ENCODE measurements at places on chromosomes 6 and 20.

- no peak for DNase-seq
Measured at GRCh38 chr6:8530785-8531435, 95.6 kb upstream of the SLC35B3 start.

DNA sequence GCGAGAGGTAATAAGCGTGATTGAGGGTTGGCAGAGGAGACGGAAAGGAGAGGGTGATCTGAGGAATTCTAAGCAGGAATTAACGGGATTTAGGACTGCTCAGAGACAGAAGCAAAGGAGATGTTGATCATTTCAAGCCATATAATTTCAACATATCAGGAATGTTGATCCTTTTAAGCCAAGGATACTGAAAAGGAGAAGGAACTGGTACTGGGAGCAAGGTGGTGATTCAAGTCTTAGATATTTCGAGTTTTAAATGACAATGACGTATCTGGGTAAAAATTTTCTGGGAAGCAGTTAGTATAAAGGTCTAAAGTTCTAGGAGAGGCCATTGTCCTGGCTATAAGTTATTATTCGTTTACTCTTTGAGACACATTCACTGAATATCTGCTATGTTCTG is 91.3 kb upstream of the OGFRL1 start:
- no peak for DNase-seq

- DNase-seq, result no peak
Measured at GRCh38 chr6:39102821-39103136, 12.2 kb downstream of the SAYSD1 start.

- DNase-seq, result no peak
Measured at GRCh38 chr6:1022719-1023118, 289.2 kb upstream of the FOXQ1 start.

DNA sequence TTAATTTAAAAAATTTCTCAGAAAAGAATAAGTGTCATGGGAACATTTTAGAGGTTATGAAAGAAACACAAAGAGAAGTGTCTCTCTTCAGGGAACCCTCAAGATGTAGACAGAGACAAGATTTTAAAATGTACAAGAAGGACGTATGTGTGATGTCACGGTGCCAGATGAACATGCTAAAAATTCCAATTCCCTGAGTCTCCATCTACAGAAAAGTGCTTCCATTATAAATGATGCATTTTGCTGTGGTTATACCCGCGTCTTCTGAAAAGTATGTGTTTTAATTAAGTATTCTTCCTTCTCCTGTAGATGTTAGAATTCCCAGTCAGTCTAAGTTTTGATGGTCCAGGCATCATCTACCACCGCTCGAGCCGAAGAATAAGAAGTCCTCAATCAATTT is 489.1 kb downstream of the PREX1 start:
- DNase-seq, result no peak

GRCh38 chr6:160535270-160535669 is 128.8 kb downstream of the LPA start:
- DNase-seq, result no peak

GRCh38 chr6:63558278-63558677 is 14.0 kb upstream of the LOC128125822 start:
- no peak for DNase-seq

GRCh38 chr20:5214826-5215225 is 88.0 kb downstream of the CDS2 start:
- no peak for DNase-seq

- DNase-seq, result no peak
Measured at GRCh38 chr20:43322851-43323250, 133.1 kb upstream of the PTPRT start.

GRCh38 chr6:53854843-53855567 is 60.2 kb downstream of the LRRC1 start:
- DNase-seq, result no peak

GRCh38 chr20:47048054-47048453 is 153.4 kb downstream of the EYA2 start:
- no peak for DNase-seq

GRCh38 chr6:142207265-142207877 is 60.3 kb downstream of the VTA1 start:
- DNase-seq, result peak; percentile 1

DNA sequence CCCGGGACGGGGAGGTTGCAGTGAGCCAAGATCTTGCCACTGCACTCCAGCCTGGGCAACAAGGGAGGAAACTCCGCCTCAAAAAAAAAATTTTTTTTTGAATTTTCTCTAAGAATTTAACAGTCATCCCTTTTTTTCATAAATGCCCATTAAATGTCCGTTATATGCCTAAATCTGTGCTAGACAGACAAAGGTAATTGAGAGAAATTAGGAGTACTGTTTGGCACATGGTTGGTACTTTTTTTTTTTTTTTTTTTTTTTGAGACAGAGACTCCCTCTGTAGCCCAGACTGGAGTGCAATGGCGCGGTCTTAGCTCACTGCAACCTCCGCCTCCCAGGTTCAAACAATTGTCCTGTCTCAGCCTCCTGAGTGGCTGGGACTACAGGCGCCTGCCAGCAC is 1.7 kb downstream of the PCMT1 start:
- DNase-seq, result no peak

DNA sequence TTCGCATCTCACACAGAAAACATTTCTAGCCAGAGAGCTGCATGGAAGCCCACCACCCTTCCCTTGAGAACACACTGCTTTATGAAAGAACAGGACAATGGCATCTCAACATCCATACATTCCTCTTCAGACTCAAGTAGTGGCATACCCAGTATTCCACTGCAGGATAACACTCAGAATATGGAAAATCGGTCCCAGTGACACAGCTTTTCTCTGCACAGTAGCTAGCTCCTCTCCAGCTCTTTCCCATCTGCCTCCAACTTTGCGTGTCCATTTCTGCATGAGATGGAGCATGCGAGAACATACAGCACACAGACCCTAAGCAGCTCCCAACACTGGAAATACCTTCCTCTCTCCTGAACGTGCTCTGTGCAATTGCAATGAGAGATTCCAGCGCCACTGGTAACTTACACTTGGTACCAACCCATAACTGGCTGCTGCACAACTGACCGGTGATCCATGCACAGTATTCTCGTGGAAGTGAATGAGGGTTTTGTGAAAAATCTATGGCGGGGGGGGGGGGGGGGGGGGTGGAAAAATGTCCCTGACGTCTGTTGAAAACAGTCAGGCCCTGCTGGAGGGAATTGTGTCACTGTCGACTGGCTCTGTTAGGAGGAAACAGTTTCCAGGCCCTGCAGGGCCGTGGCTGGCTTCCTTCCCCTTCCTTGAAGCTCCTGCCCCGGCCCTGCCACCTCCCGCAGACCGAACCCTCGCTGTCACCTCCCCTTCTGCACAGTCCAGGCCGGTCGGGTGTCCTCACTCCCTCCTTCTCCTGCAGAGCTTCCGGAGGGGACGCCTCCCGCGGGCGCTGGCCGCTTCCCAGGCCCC is 265.9 kb upstream of the QKI start:
- DNase-seq, result no peak

DNA sequence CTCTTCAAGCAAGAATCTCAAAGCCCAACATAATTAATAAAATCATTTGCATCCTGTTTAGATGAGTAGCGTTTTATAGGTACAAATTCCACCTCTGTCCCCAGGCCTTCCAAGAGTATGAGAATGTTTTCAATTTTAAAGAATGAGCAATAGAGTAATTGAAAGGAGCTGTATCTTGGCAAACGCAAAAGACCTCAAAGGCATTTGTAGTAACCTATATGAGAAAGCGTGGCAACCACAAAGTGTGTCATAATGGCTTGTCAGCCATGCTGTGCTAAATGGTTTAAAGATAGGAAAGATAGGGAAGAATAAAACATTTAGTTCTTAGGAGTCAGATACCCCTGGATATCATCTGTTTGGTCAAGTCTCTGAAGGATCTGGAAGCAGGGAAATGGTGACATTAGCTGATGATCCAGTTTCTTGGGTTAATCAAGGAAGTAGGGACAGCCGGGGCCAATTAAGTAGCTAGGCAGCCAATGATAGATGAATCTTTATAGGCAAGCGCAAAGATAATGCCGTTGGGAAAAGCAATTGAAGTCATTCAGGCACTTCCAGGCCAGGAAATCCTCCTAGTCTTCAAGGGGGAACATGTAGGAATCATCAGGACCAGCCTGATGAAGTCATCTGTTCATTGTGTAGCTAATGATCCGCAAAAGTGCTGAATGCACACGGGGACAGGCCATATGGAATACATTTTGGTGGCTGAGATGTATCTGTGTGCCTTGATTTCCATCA is 71.5 kb upstream of the ISM1 start:
- no peak for DNase-seq

DNA sequence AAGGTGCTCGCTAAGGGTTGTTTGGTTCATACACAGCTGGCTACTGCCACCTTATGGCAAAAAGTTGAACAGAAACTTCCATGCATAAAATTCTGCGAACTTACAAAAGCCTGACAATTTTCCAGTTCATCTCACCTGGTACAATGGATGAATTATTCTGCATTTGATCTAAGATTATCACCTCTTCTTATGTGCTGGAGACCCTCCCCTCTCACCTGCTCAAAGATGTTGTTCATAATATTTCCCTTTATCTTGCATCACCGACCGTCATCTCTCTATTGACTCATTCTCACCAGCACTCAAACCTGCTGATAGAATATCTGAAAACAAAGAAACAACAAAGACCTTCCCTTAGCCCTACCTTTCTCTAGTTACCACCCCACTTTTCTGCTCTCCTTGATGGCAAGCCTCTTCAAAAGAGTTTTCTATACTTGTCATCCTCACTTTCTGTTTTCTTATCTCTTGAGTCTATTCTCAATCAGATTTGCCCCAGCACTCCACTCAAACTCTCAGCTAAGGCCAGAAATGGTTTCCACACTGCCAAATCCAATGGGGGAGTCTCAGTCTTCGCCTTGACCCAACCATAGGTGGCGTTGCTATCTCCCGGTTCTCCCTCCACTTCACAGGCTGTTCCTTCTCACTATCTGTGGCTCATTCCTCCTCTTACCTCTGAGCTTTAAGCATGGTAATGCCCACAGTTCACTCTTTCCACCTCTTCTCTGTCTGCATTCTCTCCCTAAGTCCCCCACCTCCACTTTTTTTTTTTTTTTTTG is 25.8 kb downstream of the SNRNP48 start:
- peak; percentile 41 for DNase-seq

GRCh38 chr6:103570431-103570830 is 1289.3 kb downstream of the HACE1 start:
- DNase-seq, result no peak

DNA sequence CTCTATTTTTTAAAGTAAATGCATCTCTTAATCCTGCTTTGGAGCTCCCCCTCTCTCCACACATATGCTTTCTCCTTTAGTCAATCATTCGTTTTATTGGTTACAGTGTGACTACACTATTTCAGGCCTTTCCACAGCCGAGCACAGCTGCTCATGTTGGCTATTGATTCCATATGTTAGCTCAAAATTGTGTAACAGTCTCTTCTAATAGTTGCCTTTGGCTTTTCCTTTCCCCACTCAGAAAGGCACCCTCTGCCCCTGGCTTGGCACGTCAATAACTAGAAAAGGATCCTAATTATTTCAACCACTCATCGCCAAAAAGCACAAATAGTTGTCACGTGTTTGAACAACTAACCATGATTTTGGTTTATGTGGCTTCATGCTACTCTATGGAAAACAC is 410.3 kb upstream of the SLC35B3 start:
- DNase-seq, result no peak

DNA sequence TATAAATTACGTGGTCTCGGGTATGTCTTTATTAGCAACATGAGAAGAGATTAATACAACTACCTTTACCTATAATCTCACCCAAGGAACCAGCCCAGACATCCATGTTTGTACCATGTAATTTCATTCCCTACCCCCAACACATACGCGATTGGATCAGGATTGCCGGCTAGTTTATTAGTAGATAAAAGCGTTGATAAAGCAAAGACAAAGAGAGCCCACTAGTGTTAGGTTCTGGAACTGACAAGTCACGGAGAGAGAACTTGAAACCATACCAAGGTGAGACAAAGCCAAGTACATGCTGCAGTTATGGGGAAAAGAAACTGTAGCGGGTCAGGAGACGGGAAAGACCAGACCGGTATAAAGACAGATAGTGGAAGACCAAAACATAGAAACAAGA is 37.4 kb upstream of the FAM135A start:
- no peak for DNase-seq

DNA sequence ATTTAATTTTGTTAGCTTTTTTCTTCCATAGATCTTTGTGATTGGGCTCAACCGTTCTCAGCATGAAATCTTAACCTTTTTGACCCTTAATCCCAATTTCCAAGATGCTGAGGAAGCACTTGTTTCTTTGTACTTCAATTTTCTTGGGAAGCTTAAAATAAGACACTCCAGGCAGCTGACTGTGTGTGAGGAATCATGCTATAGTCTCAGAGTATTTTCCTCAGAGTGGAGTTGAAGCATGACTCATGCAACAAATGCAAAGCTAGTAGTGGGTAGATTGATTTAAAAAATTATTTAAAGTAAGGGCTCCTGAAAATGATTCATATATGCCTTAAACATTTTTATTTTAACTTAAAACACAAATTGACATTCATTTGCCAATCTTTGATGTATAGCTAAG is 168.7 kb downstream of the BTBD3 start:
- no peak for DNase-seq

GRCh38 chr6:126625019-126625418 is 285.1 kb downstream of the CENPW start:
- no peak for DNase-seq

- DNase-seq, result no peak
Measured at GRCh38 chr6:95546148-95546547, 31.2 kb upstream of the MANEA start.

GRCh38 chr6:99276747-99277146 is 72.7 kb downstream of the FAXC start:
- no peak for DNase-seq

GRCh38 chr20:24678351-24679106 is 209.1 kb downstream of the SYNDIG1 start:
- no peak for DNase-seq
